Common myeloid progenitor, CD34-positive (primary cell): ENCODE measurements at places on chromosomes 5 and 9.

- DNase-seq: peak; percentile 22
Observed at GRCh38 chr9:93577078-93577974, 942 bp downstream of the PHF2 start.

- no peak for DNase-seq
Observed at GRCh38 chr9:17906176-17906840, 327.4 kb downstream of the SH3GL2 start.

DNA sequence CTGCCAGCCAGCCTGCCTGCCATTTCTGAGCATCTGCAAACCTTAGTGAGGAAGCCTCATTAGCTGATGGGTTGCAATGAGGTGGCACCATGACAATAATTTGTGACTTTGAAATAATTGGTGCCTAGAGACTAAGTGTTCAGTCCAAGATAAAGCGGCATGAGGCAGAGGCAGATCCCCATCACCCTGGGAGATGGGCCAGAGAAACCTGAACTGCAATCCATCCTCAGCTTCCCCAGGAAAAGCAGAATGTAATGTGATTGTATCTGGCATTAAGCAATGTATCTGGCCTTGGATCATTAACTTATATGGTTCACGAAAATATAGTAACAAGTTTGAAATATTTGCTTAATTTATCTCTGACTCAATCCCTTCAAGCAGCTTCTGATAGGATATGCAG is 101.0 kb downstream of the SPOCK1 start:
- DNase-seq: no peak

DNA sequence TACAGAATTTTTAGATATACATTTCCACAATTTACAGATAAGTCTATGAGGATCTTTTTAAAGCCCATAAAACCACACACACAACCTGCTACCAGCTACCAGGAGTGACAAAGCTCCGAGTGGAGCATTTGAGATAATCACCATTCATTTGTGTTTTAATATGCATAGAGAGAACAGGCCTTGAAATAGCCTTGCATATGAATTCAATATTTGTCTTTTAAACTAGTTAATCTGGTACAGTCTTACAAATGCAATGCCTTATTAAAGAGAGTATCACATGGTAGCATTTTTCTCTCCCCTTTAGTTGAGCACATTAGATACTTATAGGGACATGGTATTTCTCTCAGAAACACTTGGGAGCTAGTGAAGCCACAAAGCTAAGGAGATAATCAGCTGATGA is 49.1 kb downstream of the SEMA5A start:
- no peak for DNase-seq

DNA sequence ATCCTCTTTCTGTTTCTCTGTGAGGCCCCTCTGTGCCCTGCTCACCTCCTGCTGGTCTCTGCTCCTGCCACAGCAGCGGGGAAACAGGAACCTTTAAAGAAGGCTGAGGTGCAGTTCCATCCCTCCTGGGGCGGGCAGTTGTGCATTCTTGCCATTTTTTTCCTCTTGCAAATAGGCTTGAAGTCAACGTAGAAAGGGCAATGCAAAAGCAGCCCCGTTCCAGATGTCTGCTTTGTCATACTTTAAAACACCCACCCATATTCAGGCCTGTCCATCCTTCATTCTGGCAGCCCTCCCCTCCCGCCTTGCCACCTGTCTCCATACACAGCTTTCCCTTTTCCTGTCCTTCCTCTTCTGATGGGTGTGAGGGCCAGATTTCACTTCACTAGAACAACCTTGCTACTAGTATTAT is 65.4 kb upstream of the KLF9 start:
- no peak for DNase-seq

DNA sequence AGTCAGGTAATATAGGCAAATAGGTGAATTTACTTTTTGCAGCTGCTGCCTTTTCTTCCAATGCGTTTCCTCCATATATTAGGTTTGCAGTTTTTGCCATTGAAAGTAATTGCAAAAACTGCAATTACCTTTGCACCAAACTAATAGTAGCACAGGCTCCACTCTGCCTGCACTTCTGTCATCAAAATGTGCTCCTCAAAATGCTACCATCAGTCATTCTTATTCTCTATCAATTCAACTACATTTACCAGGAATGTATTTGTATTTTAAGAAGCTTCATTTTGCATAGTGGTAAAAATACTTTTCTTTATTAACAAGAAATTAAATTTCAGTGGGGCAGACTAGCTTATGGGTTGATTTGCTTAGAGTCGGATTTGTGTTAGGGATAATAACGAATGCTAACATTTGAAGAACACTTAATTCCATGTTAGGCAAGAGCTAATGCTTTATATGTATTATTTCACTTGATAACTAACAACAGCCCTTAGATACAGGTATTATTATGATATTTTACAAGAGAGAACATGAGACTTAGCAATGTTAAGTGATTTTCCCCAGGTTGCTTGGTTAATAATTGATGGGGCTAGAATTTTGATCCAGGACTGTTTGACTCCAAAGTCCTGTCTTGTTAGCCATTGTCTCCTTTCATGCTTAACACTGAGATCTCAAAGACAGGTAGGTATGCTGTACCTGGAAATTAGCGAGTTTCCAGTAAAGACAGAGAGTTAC is 300.4 kb downstream of the MAN2A1 start:
- DNase-seq: no peak

GRCh38 chr5:67182301-67182790 is 14.3 kb downstream of the CD180 start:
- DNase-seq: no peak

GRCh38 chr9:113529336-113530009 is 65.9 kb downstream of the RGS3 start:
- DNase-seq: no peak

GRCh38 chr9:131530546-131530919 is 530 bp downstream of the UCK1 start:
- no peak for DNase-seq

DNA sequence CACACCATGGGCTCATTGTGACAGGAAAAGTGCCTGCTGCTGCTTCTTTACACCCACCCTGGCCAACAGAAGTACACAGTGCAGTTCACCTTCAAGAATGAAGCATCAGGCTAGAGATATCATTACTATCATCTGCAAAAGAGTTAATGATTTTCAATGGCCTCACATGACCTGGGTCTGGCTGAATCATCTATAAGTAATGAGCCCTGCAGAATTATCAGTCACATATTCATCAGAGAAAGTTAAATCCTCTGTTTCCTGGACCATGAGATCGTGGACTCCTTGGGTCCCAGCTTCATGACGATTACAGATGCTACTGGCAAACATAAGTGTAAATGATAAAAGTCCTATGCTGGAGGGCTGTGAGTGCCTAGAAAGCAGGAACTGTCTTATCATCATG is 8.3 kb downstream of the BAG1 start:
- DNase-seq: no peak

GRCh38 chr5:142551338-142552067 is 134.4 kb downstream of the FGF1 start:
- no peak for DNase-seq

- DNase-seq: no peak
Observed at GRCh38 chr5:54162184-54162583, 148.2 kb downstream of the ARL15 start.

DNA sequence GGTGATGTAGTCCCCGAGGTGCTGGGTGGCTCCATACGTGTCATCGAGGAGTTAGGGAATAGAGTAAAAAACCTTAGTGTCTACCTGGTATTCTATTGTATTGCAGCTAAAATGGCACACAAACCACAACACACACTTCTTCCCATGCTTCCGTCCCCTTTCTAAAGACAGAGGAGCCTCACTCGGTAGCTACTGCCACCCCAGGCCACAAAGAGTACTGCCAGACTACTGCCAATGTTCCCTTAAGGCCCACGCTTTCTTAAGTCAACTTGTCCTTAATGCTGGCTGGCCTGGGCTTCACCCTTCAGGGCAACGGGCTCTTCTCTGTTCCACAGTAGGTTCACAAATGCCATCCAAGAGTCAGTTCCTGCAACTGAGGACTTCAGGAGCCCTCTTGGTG is 673.0 kb downstream of the ELAVL2 start:
- no peak for DNase-seq

GRCh38 chr9:84297162-84297821 is 43.3 kb downstream of the SLC28A3 start:
- no peak for DNase-seq

DNA sequence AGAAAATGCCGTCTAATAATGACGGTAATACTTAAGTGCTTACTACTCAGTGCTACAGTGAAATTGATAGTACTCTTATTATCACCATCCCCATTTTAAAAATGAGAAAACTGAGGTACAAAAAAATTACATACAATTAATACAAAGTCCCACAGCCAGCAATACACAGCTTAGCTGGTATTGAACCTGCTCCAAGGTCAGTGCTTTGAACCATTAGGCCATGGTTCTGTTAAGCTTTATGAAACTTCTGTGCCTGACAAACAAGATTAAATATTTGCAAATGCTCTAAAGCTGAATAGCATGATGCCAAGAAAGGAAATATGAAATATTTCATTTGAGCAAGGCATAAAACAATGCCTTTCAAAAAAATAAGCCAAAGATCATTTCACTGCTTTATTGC is 357.2 kb downstream of the ARRDC3 start:
- DNase-seq: no peak

GRCh38 chr5:32523625-32524024 is 61.7 kb upstream of the SUB1 start:
- DNase-seq: peak; percentile 19

- no peak for DNase-seq
Observed at GRCh38 chr5:109589239-109589638, 100.5 kb upstream of the MAN2A1 start.

GRCh38 chr5:97133101-97133500 is 9.3 kb downstream of the LIX1 start:
- DNase-seq: no peak

- DNase-seq: no peak
Observed at GRCh38 chr5:84301535-84301934, 83.1 kb downstream of the EDIL3 start.

GRCh38 chr9:105320568-105320967 is 76.1 kb downstream of the SLC44A1 start:
- DNase-seq: no peak

DNA sequence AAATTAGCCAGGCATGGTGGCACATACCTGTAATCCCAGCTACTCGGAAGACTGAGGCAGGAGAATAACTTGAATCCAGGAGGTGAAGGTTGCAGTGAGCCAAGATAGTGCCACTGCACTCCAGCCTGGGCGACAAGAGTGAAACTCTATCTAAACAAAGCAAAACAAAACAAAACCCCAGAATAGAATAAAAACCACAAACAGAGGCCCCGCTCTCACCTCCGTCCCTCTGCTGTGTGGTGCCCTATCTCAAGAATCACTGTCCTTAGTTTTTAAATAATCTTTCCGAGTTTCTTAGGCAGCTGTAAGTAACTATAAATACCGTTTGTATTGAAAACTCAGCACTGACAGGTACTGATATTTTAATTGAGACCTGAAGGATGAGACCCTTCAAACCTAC is 42.7 kb upstream of the IER5L start:
- no peak for DNase-seq

GRCh38 chr9:18579536-18579935 is 105.6 kb downstream of the ADAMTSL1 start:
- DNase-seq: no peak

DNA sequence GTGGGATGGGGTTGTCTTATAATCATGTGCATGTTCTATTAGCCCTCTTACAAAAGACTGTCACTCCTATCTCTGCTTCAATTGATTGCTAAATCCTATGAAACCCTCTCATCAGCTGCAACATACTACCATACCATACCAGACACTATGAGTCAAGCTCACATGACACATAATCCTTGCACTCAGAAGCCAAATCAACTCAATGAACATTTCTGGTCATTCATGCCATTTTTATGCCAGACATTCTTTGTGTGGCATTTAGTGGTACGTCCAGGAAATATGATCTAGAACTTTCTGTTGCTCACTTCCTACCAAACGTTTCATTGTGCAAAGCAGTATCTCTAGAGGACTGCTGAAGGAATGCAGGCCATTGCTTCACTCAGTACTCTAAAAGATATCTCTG is 159.2 kb upstream of the GNA14 start:
- peak; percentile 27 for DNase-seq

DNA sequence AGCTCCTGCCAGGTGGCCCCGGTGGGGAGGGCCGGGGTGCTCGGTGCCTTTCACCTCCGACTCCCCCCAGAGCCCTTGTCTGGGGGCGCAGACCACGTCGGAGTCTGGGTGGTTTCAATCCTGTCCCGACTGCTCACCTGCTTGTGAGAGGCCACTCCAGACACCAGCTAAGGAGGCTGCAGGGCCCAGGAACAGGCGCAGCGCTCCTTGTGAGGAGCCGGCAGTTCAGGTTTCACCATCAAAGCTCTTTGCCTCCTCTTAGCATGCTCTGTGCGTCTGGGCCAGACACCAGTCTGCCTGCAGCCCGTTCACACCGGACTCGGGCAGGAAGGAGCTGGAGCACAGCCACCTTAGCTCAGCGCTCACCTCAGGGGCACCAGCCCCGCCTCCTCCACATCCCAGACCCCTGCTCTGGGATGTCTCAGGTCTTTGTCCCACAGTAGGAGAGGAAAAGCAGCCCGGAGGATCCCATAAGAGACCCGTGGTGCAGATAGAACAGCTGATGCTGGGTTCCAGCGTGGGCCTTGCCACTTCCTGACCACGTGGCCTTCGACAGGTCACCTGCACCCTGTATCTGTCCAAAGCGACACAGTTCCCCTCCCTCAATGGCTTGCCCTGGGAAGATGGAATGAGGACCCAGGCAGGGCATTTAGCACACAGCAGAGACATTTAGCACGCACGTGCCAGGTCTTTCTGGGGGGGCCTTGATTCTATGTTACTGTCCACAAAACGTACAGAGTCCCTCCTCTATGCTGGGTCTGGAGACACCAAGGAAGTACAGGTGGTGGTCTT is 106.2 kb upstream of the LMX1B start:
- DNase-seq: no peak

GRCh38 chr5:127563136-127563535 is 45.7 kb downstream of the PRRC1 start:
- no peak for DNase-seq

DNA sequence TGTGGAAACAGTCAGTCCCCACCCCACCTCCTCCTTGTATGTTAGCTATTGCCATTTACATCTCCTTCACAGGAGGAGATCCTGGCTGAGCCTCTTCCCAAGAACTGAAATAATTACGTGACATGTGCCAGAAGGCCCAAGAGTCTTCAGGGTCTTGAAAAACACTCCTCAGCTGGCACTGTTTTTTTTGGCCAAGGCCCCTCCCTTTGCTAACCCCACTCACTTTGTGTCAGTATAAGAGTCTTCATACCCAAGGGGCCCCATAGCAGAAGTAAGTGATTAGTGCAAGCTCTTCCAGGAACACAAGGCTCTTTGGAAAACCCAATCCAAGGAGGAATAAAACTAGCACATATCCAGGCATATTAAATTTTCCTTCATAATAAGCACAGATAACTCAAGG is 5.7 kb upstream of the LARP1 start:
- no peak for DNase-seq
